Activated CD8-positive, alpha-beta memory T cell treated with anti-CD3 and anti-CD28 coated beads for 1 hour (primary cell): ENCODE measurements at places on chromosomes 7 and 10.

- no peak for DNase-seq
Measured at GRCh38 chr7:135341049-135341448, 107.4 kb downstream of the STRA8 start.

DNA sequence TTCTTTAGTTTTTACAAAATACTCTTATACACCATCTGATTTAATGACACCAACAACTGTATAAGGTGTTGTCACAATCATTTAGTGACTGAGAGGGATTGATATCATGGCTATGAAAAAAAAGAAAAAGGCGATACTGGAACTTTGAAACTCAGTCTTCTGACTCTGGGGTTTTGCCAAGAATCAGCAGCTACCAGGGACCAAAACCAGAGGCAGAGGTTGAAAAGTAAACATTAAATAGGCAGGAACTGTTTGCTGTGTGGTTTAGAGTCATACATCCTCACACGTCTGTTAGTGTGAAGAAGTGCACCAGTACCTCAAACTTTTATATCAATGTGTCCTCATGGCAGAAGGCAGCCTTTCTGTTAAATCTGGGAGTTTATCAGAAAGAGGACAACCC, 19.9 kb upstream of the GGCT start:
- DNase-seq = no peak

DNA sequence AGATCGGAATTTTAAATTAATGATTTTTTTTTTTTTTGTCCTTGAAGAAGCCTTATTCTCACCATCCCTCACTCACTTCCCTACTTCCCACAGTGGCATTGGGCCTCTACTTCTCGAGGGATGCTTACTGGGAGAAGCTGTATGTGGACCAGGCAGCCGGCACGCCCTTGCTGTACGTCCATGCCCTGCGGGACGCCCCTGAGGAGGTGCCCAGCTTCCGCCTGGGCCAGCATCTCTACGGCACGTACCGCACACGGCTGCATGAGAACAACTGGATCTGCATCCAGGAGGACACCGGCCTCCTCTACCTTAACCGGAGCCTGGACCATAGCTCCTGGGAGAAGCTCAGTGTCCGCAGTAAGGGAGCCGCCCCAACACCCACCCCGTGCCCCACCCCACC, 23.5 kb downstream of the RET start:
- no peak for DNase-seq

DNA sequence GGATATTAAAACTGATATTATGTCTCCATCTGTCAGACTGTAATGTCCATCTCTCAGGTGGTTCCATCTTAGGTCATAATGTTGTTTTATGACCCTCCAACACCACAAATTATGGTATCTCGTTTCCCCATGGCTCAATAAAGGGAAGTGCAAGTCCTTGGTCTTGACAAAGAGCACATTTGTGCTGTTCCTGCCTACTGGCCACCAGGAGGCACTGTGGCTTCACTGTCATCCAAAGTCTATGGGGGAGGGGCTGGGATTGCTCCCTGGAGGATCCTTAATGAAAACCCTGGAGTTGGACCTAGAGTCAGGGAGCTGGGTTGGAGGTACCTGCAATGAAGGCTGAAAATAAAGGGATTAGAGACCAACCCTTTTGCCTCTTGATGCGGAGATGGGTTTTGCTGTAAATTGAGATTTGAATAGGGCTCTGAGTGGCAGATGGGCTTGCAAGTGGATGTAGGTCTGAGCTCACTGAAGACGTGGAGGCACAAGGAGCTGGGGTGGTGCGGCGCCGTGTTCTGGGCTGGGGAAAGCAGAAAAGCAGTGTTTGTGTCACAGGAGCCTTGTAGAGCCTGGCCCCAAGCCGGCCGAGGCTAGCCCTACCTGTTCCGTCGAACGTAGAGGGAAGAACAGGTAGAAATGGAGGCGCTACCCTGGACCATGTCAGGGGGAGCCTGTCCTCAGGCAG, 180.5 kb upstream of the PRSS58 start:
- no peak for DNase-seq

- DNase-seq = no peak
Measured at GRCh38 chr7:25239888-25240287, 11.6 kb upstream of the NPVF start.

GRCh38 chr10:76883596-76883995, 754.0 kb downstream of the KCNMA1 start:
- no peak for DNase-seq

- no peak for DNase-seq
Measured at GRCh38 chr10:121696854-121697253, 98.6 kb upstream of the FGFR2 start.

DNA sequence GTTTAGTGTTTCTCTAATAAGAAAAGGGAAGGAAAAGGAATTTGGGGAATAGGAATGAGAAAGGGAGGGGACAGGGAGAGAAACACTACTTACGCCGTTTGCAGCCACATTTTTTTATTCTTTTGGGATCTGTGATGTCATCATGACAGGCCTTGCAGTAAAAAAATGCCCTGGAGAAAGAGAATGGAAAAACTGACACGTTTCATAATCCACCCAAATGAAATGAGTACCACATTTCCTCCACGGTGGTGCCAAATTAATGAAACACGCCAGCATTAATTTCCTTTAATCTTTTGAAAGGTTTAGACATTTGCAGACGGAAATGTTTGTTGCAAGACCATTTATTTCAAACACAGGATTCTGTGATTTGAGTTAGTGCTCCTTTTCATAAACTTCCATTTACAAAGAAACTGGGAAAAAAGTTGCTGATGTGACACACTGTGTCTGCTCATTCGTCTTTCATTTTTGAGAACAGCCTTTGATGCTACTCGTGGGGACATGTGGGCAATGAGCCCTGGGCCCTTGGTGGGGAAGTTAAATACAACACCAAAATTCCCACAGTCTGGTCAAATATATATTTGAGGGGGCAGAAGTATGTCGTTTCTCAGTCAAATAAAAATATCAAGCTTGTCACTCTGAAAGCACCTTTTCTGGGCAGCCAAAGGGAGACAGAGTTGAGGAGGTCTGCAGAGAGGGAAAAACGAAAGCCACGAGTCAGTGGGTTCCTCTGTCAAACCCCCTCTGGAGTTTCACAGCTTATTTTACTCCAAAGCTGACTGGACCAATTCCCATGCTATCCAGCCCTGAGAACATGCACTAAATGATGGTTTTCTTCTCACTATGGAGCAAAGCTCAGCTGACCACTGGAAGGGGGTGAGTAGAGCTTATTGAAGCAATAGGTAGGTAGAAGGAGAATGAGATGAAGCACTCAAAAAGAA, 625.5 kb downstream of the KCNMA1 start:
- DNase-seq = no peak

DNA sequence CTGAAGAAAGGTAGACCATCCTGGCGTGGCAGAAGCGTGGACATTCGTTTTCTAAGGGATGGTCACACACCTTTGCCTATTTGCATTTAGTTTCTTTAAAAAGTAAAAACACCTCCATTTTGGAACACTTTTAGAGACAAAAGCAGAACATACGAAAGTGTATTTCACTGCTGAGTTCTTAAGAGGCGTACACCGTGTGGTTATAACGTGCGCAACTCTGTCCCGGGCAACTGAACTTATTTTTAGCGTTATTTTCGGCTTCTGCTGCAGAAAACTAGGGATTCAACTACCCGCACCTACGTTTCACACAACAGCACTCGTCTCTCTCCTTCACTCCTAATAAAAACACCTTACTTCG, 557 bp upstream of the LSM8 start:
- no peak for DNase-seq

DNA sequence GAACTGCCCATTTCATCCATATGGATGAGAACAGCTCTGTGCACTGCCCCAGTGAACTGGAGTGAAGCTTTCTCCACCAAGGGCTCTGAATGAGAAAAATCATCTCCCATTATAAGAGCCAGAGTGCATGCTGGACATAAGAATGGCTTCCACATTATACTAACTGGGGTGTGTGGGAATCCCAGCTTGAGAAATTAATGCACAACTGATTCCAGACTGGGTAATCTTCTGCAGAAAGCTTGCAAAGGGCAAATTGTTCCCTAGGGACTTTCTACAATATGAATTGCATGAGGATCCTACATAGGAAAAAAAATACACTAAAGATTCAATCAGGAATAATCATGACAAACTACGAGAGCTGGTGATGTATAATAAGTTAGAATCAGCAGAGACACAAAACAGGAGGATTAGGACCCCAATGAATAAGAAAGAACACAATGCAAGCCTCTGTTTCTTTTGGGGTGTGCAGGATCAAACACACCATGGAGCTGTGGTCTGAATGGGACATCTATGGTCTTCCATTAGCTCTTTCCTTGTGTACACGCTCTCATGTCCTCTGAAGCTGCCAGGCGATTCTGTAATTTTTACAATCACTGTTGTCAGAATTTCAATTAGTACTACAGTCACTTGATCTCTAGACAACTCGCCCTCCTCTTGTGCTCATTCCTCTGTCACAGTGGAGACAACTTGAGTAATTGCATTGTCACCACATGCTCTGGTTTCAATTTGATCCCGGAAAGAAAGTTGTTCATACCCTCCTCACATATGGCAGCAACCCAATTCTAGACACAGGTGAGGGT, 1327.4 kb downstream of the GATA3 start:
- DNase-seq = no peak

- no peak for DNase-seq
Measured at GRCh38 chr7:78099715-78100394, 301.3 kb downstream of the PHTF2 start.

- no peak for DNase-seq
Measured at GRCh38 chr7:74429153-74429747, 24.5 kb upstream of the GTF2IRD1 start.

- DNase-seq = no peak
Measured at GRCh38 chr7:121547544-121548092, 151.5 kb upstream of the FAM3C start.

DNA sequence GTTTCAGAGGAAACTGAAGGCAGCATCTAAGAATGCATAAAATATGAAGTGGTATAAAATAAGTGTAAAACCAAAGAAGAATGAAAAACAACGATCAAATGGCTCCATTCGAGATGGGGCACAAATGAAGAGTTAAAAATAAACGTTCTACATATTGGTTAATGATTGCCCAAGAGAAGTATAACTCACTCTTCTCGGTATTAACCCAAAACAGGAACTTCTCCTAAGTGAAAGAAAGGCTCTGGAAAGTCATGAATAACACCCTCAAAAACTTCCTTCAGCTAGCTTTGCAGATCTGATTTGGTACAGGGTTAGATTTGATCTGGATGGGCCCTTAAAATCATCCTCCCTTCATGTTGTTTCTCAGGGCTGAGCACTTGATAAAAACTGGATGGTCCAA, 94.3 kb upstream of the ADO start:
- DNase-seq = no peak

DNA sequence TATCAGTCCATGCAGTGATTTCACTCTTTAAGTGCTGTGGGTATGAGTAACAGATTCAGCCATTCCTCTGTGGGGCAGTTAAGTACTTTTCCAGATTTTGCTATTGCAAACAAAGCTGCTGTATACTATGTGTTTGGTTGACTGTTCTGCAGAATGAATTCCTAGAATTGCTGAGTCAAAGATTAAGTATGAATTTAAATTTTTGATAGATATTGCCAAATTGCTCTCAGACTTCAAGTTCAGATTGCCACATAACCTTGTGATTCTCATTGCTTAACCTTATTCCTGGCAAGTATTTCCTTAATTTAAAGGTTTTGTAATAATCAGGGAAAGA, 21.6 kb upstream of the SAR1A start:
- no peak for DNase-seq

DNA sequence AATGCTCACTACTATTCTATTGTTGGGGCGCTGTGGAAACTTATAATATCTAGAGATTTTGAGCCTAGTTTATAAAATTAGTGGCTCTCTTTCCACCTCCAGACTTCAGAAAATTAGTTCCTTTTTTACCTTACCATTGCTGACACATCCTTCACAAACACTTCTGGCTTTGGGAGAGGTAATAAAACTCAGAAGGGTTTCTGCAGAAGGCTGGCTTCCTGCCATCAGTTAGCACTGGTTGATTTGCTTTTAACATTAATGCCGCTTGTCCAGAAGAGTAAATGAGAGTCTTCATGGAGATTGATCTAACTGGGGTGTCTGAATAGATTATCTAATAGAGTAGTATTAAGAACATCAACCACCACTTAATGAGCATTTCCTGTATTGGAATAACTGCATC, 20.3 kb downstream of the ACSM6 start:
- no peak for DNase-seq

- DNase-seq = no peak
Measured at GRCh38 chr7:139389091-139389490, 29.4 kb downstream of the LUC7L2 start.

- DNase-seq = no peak
Measured at GRCh38 chr10:9060314-9060713, 1005.8 kb downstream of the GATA3 start.

DNA sequence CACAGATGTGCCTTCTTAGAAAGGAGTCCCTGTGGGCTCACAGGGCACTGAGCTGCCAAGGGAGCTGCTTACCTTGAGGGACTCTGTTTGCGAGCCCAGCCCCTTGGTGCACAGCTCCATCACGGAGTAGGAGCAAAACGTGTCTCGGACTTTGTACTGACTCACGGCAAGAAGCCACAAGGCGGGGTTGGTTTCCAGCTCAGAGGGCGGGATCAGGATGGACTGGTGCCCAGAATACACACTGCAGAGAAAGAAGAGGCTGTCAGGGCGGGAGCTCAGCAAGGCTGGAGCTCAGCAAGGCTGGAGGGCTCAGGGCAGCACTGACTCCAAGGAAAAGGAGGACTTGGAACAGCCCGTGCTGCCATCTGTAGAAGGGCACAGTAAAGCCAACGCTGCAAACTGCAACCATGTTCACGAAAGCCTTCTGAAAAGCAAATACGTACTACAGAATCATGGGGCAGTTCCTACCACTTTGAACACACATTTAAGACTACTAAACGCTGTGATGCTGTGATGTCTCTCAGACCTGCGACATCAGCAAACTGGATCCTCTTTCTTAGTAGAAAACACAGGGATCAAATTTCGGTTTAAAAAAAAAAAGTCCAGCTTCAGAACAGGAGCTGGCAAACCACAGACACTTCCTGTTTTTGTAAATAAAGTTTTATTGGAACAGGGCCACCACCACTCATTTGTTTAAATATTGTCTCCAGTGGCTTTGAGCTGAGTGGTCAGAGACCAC, 194.3 kb downstream of the ZMYND11 start:
- DNase-seq = no peak

DNA sequence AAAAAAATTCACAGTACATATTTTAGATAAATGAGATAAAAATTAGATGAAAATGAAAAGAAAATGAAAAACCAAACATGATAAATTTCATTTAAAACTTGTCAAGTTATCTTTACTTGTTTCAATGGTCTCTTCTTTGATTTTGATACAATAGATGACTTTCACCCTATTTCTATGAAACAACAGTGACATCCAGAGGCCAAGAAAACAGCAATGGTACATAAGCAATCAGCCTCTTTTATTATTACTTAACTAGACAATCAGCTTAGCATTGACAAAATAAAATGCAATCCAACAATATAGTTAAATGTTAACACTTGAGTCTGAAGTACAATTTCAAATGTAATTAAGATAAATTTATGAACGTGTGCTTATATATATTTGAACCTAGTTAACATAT, 74.8 kb upstream of the GPR37 start:
- no peak for DNase-seq

- no peak for DNase-seq
Measured at GRCh38 chr7:11300241-11300640, 326.6 kb downstream of the PHF14 start.

GRCh38 chr10:121553511-121554264, 44.6 kb downstream of the FGFR2 start:
- no peak for DNase-seq
